Cardiac muscle cell (in vitro differentiated cells and primary cell): ENCODE measurements at places on chromosomes 7 and 10. TPM values are rescaled to one million over a fixed set of nuclear protein-coding genes. Genes with fewer than 3 reads are reported as not detected.
A peak's percentile ranks its signal among the peaks of the same experiment; 100 is the strongest.

- no peak overlapping the region for H3K4me3 ChIP-seq
- peak overlapping the region; percentile 39 for H3K27ac ChIP-seq
- peaks cover 42% of the 10 kb centered on the region for H3K4me1 ChIP-seq
- DNase-seq, result no peak
Observed at GRCh38 chr10:88949051-88949450, 3.5 kb downstream of the ACTA2 start.

DNA sequence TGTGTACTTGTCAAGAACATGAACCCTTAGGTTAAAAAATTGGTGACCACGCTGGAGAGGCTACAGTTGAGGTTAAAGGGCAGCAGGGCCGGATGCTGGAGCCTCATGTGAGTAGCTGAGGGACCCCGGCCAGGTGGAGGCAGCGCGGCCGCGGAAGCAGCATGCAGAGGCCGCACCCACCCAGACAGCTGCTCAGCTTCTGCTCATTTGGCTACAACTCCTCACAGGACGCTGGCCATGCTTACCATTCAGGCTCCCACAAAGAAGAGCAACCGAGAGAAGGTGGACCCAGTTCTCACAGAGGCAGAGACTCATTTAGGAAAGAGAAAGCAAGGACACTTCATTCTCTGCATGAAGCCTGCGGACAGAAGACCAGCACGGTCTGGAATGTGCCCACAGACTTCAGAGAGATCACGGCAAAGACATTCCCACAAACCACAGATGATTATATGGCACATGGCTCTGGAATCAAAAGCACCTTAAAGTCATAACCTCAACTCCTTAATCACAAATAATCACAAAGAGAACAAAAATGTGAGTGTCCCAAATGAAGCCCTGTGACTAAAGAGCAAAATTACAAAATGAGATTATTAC is 94.4 kb downstream of the VOPP1 start:
- H3K4me1 ChIP-seq, result no peaks in the 10 kb centered on the region
- H3K27ac ChIP-seq, result no peak overlapping the region
- no peaks in the 10 kb centered on the region for H3K36me3 ChIP-seq

TMEM130 gene
- 0.54 TPM in 1 of 2 replicates, not detected in the other for total RNA-seq

DNA sequence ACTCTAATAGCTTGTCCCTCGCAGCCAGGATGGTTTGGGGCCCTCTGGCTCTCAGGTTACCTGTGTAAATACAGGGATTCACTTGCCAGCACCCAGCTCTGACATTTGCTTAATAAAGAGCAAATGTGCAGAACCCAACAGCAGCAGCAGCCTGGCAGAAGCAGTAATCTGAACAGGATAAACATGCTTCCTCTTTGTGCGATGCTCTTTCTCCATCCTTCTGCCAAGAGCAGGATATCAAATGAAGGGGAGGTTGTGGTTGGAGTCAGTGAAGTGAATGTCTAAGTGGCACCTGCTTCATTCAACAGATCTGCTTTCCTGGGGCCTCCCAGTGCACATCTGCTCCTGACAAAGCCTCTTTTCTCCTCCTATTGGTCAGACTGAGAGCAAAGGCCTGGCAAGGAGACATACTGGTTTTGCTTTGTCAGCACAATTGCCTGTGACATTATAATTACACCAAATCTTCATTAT is 130.3 kb downstream of the NRF1 start:
- DNase-seq, result no peak
- H3K4me3 ChIP-seq, result no peak overlapping the region
- peak overlapping the region; percentile 35 for H3K27ac ChIP-seq
- H3K4me1 ChIP-seq, result peaks cover 56% of the 10 kb centered on the region

GRCh38 chr10:52257692-52258075 is 56.4 kb upstream of the DKK1 start:
- H3K36me3 ChIP-seq, result no peaks in the 10 kb centered on the region
- H3K27me3 ChIP-seq, result no peaks in the 10 kb centered on the region
- peaks cover 13% of the 10 kb centered on the region for H3K4me1 ChIP-seq
- no peak overlapping the region for H3K4me3 ChIP-seq
- no peak overlapping the region for H3K27ac ChIP-seq

GRCh38 chr7:138753610-138754009 is 44.2 kb upstream of the TMEM213 start:
- peaks cover 17% of the 10 kb centered on the region for H3K4me1 ChIP-seq
- H3K27ac ChIP-seq, result no peak overlapping the region
- DNase-seq, result no peak
- H3K36me3 ChIP-seq, result no peaks in the 10 kb centered on the region

GRCh38 chr10:124642088-124642710 is 102.0 kb downstream of the FAM53B start:
- H3K36me3 ChIP-seq, result no peaks in the 10 kb centered on the region
- H3K4me1 ChIP-seq, result peaks cover 15% of the 10 kb centered on the region
- DNase-seq, result no peak
- H3K4me3 ChIP-seq, result no peak overlapping the region
- no peaks in the 10 kb centered on the region for H3K27me3 ChIP-seq

WDR86 gene
- 71.8 and 130 TPM in 2 replicates for total RNA-seq

SMKR1 gene
- 0.39 TPM in 1 of 2 replicates, not detected in the other for total RNA-seq

- H3K27ac ChIP-seq, result no peak overlapping the region
- H3K4me3 ChIP-seq, result no peak overlapping the region
- H3K4me1 ChIP-seq, result no peaks in the 10 kb centered on the region
- DNase-seq, result peak; percentile 95
- H3K36me3 ChIP-seq, result no peaks in the 10 kb centered on the region
Observed at GRCh38 chr7:102914585-102914984, 1.8 kb downstream of the LRRC17 start.

SPAM1 gene
- total RNA-seq, result not detected in 2 replicates

DNA sequence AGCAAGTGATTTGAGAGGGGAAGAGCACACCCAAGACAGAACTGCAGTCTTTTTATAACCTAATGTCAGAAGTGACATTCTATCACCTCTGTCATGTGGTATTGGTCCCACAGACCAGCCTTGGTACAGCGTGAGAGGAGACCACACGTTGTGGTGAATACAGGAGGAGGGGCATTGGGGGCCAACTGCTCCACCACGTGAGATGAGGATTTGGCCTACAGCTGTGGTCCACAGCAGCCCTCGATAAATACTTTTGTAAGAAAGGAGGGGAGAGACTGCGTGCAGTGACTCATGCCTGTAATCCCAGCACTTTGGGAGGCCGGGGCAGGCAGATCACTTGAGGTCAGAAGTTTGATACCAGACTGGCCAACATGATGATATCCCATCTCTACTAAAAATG is 243.1 kb downstream of the FGFR2 start:
- peaks cover 4% of the 10 kb centered on the region for H3K4me1 ChIP-seq
- H3K36me3 ChIP-seq, result no peaks in the 10 kb centered on the region
- DNase-seq, result no peak
- no peaks in the 10 kb centered on the region for H3K27me3 ChIP-seq
- H3K27ac ChIP-seq, result no peak overlapping the region
- H3K4me3 ChIP-seq, result no peak overlapping the region

DNA sequence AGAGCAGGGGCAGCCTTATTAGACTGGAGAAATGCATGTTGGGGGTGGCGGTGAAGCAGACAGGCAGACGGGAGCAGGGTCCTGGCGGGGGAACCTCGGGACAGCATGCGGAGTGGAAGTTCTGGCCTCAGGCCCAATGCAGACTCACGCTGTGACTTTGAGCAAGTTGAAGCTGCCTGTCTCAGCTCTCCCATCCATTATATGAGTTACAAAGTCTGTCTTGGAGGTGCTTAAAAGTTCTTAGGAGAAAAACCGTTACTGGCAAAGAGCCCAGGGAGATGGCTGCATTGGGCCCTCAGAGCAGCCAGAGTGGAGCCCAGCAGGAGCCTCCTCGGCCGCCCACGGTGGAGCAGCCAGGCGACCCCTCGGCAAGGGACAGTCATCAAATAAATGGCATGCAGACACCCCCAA is 509.5 kb downstream of the PLXNA4 start:
- H3K27me3 ChIP-seq, result no peaks in the 10 kb centered on the region
- no peak overlapping the region for H3K4me3 ChIP-seq
- DNase-seq, result peak; percentile 59
- H3K36me3 ChIP-seq, result no peaks in the 10 kb centered on the region

DNA sequence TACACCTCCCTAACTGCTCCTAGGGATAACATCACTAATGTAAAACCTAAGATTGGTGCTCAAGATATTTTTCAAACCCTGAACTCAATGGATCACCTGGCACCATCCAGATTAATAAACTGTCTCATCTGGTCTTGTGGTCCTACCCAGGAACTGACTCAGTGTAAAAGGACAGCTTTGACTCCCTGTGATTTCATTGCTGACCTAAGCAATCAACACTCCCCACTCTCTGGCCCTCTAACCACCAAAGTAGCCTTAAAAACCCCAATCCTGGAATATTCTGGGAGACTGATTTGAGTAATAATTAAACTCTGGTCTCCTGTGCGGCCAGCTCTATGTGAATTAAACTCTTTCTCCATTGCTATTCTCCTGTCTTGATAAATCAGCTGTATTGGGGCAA is 6.2 kb upstream of the USP54 start:
- no peaks in the 10 kb centered on the region for H3K36me3 ChIP-seq
- H3K27ac ChIP-seq, result no peak overlapping the region
- no peak overlapping the region for H3K4me3 ChIP-seq
- no peaks in the 10 kb centered on the region for H3K27me3 ChIP-seq

DNA sequence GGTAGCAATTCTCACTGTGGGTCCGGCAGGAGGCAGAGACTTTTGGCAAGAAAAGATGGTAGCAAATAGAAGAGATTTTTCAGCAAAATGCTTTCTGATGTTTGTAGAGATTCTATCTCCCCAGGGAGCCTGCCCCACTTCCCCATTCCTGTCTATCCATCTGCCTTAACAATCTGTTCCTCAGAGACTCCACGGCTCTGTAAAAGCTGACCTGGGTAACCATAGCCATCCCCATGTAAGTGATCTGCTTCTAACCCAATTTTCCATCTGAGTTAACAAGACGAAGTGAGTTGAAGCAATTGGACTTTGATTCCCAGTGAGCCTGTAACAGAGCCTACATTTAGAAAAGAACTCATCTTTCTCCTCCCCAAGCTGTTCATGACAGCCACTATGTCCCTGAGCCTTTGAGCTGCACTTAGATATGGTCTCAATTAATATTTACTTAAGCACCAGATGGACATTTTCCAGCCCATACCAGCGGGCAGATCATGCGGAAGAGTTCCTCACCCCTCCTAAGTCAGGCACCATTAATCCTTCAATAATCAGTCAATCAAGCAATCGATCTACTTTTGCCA is 896.1 kb downstream of the CCSER2 start:
- DNase-seq, result no peak
- no peaks in the 10 kb centered on the region for H3K4me1 ChIP-seq
- no peak overlapping the region for H3K4me3 ChIP-seq
- no peaks in the 10 kb centered on the region for H3K27me3 ChIP-seq

NME8 gene
- total RNA-seq, result 0.06 and 0.07 TPM in 2 replicates

DNA sequence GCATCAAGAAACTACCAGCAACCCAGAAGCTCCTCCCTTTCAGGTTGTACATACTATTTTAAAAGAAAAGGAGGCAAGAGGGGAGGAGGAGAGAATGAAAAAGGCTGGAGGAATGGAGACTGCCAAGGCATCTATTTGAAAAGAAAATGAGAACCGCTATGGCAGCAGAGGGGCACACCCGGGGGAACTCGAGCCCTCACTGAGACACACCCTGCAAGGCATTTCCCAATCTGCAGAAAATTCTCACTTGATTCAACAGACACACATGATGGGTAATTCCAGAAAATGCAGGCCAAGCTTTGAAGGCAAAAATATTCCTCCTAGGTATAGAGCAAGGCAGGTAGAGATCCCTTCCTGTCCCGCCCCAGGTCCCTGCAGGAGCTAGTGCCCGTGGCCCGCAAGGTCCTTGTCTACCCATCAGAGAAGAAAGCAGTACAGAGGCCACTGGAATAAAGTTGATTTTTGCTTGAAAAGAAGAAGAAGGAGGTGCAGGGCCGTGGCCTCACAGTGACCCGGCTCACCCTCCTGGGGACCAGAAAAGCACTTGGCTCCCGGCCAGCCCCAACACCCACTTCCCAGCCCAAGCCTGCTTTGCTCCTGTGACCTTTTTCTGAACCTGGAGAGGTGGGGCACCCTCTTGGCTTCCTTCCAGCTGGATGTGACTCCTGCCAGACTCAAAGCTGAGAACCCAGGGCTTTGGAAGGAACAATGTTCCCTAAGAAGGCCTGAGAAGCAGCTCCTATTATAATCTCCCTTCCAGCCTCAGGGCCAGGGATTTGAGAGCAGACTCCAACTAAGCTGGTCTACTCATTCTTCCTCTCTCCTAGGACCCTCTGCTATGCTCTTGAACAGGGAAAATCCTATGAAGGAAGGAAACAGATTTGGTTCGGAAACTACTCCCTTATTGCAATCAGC is 6.2 kb upstream of the PIK3CG start:
- H3K27ac ChIP-seq, result peak overlapping the region; percentile 85
- H3K27me3 ChIP-seq, result no peaks in the 10 kb centered on the region
- no peak overlapping the region for H3K4me3 ChIP-seq
- peaks cover 16% of the 10 kb centered on the region for H3K4me1 ChIP-seq
- DNase-seq, result peak; percentile 92
- no peaks in the 10 kb centered on the region for H3K36me3 ChIP-seq

LHPP gene
- total RNA-seq, result 18.6 and 40.6 TPM in 2 replicates

SLC35B4 gene
- 7.1 and 8.6 TPM in 2 replicates for total RNA-seq

DNA sequence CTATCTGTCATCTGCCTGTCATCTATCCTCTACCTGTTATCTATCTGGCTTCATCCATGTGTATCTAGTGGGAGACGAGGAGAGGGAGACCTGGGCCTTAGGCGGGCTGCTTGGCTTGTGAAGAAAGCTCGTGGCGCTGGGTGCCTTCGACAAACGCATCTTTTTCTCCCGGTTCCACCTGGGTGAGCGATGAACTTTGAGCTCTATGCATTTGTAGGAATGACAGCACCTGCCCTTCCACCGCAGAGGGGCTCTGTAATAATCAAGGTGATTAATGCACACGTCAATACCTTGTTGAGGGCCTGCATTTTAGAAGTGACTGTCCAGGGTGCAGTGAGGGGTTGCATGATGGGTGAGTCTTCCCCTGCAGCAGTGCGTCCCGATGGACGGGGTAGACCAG is 2.6 kb upstream of the VIPR2 start:
- no peak overlapping the region for H3K27ac ChIP-seq

GHRHR gene
- total RNA-seq, result not detected in 2 replicates

DNA sequence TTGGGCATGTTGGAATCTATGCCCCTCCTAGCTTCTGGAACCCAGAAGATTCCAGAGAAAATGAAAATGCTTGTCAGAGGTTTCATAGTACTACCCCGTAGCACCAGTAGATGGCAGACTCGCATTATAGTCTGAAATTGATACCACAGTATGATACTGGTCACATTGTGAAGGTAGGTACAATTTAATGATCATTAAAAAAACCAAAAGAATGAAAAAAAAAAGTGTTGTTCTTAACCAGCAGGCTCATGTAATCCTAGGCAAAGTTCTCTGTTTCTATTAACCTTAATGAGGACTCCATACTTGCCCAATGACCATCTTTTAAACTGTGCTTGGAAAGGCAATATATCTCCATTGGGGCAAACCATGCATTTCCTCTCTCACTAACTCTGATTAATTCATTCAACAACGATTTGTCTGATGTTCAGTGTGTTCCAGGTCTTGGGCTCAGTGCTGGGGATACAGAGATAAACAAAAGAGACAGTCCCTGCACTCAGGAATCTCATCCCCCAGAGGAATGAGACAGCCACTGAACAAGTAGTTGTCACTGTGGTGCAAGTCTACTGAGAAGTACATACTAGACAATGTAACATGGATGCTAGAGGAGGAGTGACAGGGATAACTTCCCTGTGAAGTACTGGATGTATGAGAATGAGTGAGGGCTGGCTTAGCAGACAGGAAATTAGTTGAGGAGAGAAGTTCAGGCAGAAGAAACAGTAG is 223.5 kb upstream of the PHYHIPL start:
- no peak overlapping the region for H3K4me3 ChIP-seq
- H3K27ac ChIP-seq, result no peak overlapping the region
- peaks cover 8% of the 10 kb centered on the region for H3K27me3 ChIP-seq
- H3K36me3 ChIP-seq, result no peaks in the 10 kb centered on the region

- H3K27me3 ChIP-seq, result no peaks in the 10 kb centered on the region
- no peak overlapping the region for H3K27ac ChIP-seq
- H3K4me3 ChIP-seq, result no peak overlapping the region
- DNase-seq, result no peak
- no peaks in the 10 kb centered on the region for H3K36me3 ChIP-seq
Observed at GRCh38 chr7:119010635-119011034, 786.1 kb downstream of the ANKRD7 start.
